ENCODE measurements at places on chromosomes 1 and 21.

DNA sequence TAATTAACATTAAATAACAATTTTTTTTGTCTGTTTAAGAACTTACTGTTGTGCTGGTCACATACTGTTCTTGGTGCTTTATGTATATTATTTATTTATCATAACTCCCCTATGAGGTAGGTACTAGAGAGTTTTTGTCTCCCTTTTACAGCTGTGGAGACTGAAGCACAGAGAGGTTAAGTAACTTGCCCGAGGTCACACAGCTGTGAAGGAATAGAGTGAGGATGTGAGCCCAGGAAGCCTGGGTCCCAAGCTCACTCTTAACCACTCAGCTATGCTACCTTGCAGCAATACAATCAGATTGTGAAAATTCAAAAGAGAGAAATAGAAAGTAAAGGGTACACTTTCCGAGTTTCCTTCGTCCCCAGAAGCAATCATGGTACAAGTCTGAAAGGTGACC, 35.6 kb upstream of the FHAD1 start:
- DNase-seq = no peak

DNA sequence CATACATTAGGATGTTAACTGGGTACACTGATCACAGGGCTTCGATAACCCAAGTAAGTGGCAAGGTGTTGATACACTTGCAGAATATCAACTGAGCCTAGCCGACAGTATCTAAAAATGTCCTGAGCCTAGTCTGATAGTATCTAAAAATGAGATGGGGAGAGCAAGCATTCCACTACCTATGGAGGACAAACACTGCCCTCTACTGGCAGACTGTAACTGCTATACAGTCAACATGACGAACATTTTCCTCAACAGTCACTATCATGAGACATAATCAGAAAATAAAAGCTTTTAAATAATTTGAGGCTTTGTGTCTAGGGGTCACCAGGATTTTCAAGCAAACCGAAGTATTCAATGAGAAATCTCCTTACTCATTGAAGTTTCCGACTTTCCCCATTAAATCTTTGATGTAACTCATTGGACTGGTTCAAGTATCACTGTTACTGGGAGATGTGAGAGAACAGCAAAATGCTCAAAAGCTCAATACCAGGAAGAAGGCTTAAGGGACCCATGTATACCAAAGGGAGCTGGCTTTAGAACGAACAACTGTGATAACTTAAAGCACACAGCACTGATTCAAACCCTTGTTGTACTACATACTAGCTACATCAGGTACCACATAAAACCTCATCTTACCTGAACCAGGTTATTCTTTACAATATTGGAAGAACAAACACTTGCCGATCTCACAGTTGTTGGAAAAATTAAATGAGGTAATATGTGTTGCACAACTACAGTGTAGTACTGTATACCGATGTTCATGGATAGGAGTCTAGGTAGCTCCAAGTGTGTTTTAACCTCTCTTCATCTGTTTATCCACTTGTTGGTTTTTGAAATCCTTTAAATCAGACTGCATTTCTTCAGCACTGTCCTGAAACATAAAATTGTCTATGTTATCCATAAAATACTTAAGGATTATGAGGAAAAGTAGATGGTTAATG, 31.1 kb upstream of the SLC45A3 start:
- peak; percentile 93 for DNase-seq

DNA sequence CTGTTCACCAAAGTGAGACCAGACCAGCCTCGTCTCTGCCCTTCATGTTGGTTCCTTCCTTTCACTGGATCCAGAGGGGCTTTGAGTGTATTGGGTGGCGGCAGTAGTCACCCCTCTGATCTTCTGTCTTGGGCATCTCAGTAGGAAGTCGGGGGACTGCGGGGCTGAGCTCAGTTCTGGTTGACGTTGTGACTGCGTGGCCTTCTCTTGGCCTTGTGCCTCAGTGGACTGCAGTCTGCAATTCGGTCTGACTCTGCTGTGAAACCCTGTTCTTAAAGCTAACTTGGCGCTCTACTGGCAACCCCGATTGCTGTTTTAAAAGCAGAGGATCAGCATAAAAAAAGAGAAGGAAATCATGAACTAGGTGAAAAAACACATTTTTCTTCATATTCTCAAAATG, 56.7 kb downstream of the SLC37A1 start:
- DNase-seq = no peak

- no peak for DNase-seq
Observed at GRCh38 chr1:154845879-154846278, 24.2 kb downstream of the KCNN3 start.

GRCh38 chr1:54781023-54781723, 16.9 kb upstream of the PARS2 start:
- no peak for DNase-seq

DNA sequence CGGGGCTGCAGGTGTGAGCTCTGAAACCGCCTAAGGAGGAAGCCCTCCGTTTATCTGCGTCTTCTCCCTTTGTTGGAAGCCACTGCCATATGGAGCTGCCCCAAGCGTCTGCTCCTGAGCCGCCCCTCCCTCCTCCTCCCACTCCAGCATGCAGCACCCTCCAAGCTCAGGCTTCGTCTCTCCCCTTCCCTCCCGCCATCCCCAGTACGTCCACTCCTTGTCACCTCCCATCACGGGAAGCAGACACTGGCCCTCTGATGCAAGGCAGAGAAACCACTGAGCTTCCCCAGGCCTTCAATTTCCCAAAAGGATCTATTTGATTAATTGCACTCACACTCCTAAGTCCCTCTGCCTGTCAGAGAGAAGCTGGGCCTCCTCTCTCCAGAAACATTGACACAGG, 52.5 kb downstream of the NFASC start:
- DNase-seq = no peak

DNA sequence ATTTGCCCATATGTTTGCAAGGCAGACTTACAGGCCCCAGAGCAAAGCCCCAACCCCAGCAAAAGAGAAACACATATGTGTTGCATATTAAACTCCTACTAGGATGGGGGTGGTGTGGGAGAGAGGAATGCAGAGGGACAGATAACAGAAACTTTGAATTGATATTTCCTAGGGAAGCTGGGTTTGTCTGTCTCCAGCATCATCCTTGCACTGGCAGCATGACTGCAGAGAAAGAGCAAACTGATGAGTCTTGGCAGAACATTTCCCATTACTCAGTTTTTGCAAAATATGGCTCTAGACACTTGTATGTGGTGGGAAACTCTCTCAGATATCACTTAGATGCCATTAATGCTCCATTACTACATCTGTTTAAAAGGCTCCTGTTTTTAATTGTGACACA, 43.8 kb upstream of the MARK1 start:
- no peak for DNase-seq

- DNase-seq = no peak
Observed at GRCh38 chr1:188261849-188262248, 1433.1 kb downstream of the PLA2G4A start.

- DNase-seq = no peak
Observed at GRCh38 chr1:27397749-27398148, 5.3 kb downstream of the GPR3 start.

DNA sequence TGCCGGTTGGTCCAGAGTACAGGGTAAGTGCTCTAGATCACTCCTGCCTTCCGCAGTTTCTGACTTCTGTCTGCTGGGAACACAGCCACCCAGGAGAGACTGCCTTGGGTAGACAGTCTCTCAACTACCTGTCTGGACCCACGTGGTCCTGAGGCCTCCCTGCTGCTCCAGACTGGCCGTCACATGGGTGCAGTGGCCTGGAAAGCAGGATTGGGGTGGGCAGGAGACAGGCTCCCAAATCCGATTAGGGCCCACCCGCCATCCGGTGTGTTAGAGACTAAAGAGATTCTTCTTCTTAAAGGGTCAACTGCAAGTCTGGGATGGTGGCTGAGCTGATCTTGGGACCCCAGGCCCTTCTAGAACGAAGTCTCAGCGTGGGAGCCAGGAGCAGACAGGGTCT, 105.5 kb downstream of the EBNA1BP2 start:
- no peak for DNase-seq

DNA sequence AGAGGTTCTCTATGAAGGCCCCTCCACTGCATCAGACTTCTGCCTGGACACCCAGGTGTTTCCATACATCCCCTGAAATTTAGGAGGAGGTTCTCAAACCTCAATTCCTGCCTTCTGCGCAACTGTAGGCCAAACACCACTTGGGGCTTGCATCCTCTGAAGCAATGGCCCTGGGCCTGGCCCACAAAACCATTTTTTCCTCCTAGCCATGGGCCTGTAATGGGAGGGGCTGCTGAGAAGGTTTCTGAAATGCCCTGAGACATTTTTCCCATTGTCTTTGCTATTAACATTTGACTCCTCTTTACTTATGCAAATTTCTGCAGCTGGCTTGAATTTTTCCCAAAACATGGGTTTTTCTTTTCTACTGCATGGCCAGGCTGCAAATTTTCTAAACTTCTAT, 37.9 kb upstream of the PTPRC start:
- DNase-seq = no peak

DNA sequence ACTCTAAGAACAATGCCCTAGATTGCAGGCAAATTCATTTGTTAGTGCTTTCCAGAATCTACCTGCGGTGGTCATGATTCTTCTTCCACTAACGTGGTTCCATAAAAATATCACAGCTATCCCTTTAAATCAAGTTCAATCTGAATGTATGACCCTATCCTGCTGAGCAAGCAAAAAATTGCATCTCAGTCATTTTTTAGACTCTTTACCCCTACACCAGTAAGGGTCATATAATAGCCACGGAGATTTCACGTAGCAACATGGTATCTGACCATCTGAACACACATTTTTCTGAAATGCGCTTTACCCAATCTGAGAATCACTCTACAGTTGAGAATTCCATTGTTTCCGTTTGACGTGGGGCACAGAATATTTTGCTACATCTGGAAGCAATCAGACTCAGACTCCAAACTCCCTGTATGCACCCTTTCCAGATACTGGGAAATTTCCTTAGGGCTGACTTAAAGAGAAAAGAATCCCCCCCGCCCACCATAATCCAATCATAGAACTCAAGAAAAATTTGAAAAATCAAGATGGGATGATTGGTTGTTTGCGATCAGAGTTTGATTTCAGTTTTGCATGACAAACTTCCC, 699.2 kb upstream of the ZP4 start:
- DNase-seq = no peak

GRCh38 chr1:182615468-182616129, 11.4 kb upstream of the RGS16 start:
- no peak for DNase-seq

DNA sequence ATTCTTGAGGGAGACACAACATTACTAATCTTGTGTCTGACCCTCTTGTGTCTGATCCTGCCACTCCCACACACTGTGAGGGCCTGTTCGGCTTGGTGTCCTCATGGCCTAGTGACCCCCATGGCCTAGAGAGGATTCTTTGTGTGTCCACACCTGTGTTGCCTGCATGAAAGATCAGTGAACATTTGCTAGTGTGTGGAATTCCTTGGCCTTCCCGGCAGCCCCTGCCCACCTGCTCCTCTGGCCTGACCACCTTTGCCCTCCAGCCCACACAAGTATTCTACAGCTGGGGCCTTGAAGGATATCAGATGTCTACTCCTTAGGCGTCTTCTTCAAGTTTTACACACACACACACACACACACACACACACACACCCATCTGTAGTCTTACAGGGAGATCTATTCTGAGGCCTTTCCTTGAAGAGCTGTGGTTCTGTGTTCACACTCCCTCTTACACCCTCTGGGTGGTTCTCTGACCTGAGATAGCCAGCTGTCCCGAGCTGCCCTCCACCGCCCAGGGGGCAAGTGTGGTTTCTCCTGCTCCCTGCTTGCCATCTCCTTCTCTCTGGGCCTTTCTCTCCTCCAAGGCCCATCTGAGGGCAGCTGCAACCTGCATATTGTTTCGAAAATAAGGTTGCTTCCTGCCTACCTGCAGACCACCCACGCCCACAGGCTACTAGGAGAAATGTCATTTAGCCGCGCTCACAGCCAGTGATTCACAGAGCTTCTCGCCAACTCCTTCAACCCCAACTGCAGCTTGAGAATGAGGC, 45.4 kb downstream of the CD247 start:
- no peak for DNase-seq

GRCh38 chr1:213008564-213008963, 7.1 kb downstream of the ANGEL2 start:
- no peak for DNase-seq
